ENCODE measurements at places on chromosomes 2 and 18.
A peak's percentile ranks its signal among the peaks of the same experiment; 100 is the strongest.

DNA sequence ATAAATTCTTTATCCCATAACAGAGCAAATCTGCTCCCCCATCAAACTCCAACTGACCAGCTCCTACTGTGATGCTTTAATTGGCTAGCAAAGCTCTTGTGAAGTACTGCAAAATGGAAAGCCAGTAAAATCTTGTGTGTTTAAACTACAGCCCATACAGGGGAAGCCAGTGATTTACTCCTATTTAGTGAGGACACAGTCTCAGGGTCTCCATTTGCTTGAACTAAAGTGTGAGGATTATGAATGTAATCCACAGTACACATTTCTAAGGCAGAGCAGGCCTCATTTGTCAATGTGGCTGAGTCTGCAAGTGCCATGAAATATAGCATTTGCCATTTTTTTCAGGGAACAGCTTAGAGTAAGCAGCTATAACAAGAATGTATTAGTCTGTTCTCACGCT is 259.3 kb downstream of the PIEZO2 start:
- no peak for DNase-seq

GRCh38 chr18:26479065-26479680 is 69.2 kb downstream of the KCTD1 start:
- no peak for DNase-seq

DNA sequence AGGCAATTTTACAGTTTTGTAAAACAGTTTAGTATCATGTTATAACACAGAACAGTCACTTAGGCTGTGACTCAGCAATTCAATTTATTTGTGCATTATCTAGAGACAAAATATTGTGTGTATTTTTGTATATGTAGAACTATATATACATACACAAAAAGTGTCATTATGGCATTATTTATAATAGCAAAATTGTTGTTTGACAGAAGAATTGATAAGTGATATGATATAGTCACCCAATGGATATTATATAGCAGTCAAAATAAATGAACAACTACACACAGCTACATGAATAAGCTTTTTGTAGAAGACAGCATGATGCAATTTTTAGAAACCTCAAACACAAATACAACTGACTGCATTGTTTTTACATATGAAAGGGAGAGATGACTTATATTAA is 334.0 kb downstream of the TRIB2 start:
- no peak for DNase-seq

DNA sequence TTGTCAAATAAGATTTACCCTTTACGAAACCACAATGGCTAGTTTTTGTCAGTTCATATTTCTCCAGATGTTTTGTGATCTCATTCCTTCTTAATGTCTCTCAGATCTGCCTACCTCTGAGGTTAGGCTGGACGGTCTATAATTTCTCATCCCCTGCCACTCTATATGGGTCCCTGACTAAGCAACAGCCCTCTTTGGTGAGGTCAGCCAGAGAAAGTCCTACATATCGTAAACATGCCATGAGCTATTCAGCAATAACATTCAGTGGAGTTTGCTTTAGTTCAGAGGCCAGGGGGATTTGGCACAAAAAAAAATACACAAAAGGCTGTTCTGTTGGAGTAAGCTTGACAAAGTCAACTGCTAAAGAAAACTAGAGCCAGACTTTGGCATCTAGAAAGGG is 192.1 kb upstream of the NCKAP5 start:
- no peak for DNase-seq

DNA sequence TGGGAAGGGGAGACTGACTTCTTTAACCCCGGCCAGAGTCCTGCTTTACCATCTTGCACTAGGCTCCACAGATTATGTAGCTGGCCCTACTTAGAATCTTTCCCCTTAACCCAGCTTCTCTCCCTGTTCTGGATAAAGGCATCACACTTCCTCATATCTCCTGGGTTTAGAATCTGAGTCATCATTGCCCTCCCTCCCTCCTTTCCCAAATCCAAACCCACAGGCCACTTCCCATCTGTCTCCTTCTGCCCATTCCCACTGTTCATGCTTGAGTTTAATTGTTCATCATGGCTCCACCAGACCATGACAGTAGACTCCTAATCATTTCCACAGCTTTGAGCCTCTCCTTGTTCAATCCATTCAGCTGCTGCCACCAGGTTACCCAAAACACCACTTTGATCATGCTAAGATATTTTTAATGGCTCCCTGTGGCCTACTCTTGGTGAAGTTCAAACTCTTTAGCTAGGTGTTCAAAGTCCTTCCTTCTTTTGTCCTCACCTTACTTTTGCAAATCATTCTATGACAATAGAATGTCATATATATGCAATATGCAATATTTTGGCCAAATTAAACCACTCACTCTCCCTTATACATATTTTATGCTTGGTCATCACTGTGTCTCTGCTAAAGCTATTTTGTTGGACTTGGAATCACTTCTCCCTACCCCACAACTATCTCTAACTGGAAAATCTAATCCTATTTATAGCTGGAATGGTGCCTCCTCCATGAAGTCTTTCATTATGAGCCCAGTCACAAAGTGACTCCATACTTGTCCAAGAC is 5.5 kb downstream of the PDE11A start:
- DNase-seq, result no peak

GRCh38 chr2:137947728-137948336 is 16.4 kb upstream of the HNMT start:
- peak; percentile 81 for DNase-seq

DNA sequence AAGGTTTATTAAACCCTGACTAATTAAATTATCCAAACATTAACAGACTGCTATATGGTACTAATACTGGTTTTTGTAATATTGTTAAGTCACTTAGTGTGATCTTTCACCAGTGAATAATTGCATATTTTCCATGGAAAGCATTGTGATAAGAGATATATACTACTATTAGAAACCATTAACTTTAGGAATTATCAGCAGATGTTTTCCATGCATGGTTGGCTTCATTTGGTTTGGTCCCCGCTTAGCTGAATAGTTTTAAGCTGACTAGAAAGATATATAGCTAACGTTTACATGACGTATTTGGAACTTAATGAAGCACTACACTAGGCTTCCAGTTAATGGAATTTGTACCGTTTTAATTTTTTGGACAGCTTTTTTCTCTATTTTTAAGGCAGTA is 37.9 kb downstream of the LCLAT1 start:
- no peak for DNase-seq

DNA sequence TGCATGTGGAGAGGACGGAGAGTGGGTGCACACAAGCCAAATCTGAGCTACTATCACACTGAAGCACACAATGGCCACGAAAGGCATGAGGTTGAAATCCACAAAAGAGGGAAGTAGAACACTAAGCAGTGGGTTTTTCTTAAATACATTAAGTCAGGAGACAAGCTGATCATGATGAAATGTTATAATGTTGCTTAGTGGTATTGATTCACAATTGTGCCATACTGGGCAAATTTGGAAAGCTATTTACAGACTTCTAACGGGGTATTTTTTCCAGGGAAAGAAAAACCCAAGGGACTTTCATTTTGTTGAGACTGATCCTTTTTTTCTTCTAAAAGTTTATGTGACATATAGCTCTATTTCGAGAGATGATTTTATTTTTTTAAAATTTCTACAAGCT is 100.8 kb upstream of the CNGA3 start:
- no peak for DNase-seq

- DNase-seq, result no peak
These were observed 208.8 kb upstream of the CRIM1 start for GRCh38 chr2:36146765-36147164.

DNA sequence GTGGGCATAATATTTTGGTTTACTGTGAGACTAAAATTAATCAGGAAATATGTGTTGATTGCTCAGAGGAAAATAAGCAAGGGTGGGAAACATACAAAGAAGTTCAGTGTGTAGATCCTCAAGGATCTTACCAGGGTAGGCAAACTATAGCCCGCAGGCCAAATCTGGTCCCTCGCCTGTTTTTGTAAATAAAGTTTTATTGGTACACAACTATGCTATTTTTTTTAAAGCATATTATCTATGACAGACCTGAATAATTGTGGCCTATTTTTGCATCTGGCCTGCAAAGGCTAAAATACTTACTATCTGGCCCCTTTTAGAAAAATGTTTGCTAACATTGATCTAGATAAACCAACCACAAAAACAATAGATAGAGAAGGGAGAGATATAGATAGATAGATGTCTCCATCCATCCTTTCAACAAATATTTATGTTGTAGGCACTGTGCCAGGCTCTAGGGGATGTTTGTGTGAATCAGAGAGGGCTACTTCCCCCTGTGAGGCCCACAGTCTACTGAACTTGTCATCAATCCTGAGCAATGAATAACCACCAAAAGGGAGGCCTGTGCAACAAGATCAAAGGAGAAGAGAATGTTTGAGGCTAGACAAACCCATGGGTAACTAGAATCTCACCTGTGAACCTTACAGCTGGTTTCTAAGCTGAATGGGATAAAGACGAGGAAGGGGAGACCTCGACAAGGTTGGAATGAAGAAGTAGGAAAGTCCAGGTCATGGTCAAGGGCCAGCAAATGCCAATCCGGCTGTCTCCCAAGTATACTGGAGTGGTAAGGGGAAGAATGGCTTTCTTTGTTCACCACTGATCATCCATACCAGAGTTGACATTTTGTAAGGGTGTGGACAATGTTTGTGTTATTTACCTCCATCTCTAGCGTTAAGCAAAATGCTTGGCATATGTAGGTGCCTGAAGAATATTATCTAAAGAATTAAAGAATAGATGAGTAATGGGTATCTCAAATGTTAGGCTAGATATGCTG is 23.6 kb downstream of the ALPK2 start:
- DNase-seq, result no peak

DNA sequence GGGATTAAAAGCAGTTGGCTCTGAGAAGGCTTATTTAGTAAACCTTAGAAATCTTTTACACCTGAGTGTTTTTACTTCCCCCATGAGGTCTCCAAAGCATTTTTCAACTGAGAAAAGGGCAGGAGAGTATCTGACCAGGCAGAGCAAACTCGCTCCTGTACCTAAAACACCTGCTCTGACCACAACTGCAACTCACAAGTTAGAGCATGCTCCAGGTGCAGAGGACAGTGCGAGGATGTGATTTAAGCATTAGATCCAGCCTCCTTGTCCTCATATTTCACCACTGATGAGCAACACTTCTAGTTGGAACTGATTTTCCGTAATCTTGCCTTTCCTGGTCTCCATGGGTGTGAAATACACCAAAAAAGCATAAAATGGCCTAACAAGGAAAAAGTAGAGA is 34.5 kb upstream of the TBC1D8 start:
- no peak for DNase-seq

DNA sequence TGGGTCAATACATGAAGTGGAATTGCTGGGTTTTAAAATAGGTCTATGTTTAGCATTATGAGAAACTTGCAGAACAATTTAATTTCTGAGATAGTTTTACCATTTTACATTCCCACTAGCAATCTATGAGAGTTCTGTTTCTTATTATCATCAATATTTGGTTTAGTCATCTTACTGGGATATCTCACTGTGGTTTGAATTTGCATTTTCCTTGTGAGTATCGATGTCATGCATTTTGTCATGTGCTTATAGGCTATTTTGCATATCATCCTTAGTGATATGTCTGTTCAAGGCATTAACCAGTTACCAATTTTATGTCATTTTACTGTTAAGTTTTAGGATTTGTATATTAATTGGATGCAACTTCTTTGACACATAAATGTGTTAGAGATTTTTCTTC is 204.4 kb downstream of the MCFD2 start:
- no peak for DNase-seq

DNA sequence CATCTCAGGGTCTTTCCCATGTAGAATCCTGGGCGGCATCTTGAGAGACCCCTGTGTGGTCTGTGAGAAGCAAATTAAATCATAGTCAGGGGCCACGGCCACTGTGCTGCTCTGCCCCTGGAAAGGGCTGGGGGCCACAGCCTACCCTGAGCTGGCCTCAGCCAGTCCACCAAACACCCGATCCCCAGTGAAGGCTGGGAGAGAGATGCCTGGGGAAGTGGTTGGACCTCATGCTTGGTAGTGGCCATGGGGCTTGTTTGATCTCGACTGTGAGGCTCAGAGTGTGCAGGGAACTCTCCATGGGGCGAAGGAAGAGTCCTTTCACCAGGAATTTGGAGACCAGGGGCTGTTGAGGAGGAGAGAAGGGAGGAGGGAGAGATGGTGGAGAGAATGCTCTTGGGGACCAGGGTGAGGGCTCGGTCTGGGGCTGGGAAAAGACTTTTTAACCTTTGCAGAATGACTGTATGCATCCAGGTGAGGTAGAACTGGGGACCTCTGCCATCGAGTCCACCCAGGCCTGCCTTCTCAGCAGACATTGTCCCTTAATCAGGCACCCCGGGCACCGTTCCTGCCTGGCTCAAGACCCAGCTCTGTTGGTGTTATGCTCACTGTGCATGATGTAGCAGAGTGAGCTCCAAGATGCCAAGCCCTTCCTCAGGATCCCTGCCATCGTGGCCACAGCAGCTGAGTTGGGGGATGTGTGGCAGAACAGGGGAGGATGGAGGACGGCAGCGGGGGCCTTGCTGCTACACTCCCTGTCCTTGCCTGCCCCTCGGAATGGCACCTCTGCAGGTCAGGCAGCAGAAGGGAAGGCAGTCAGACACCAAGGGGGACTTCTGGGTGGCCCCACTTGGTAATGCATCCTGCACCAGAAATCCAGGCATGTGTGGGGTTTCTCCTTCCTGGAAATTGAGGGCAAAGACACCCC is 249.9 kb downstream of the DYSF start:
- DNase-seq, result no peak
